ENCODE measurements at places on chromosomes 1 and 21.

DNA sequence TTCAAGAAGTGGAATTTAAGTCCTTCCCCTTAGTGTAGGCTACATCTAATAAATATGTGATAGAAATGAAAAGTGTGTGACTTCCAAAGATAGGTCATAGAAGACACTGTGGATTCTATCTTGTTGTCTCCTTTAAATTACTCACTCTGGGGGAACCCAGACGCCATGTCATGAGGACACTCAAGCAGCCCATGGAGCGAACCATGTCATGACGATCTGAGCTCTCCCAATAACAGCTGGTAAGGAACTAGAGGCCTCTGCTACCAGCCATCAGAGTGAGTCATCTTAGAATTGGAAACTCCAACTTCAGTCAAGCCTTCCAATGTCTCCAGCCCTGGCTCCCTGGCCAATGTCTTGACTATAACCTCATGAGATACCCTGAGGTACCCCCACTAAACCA lies 6.3 kb downstream of the COA7 start:
- DNase-seq: no peak

DNA sequence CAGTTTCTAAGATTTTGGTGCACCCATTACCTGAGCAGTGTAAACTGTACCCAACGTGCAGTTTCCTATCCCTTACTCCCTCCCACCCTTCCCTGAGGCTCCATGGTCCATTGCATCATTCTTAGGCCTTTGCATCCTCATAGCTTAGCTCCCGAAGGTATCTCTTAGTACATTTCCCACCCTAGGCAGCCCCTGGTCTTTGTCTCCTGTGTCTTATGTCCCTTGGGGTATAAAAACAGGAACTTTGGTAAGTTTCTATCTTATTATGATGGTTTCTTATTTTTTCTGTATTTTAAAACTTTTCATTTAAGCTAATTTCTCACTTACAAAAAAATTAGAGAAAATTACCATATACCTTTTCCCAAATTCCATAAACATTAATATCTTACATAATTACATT lies 78.1 kb downstream of the URB2 start:
- DNase-seq: no peak

DNA sequence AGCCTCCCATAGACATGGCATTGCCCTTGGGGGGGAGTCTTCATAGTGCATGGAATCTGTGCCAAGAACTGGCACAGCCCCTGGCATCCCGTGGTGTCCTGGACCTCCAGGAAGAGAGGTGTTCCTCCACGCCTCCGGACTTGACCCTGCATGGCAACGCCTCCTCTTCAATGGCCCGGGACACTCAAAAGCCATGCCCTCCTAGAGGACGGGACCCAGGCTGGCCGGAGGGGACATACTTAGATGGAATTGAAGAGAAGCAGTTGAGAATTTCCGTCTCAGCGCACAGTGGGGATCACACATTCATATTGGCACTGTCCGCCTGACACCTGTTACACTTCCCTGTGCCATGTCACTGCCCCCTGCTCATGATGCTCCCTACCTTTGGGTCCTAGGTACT lies 38.4 kb upstream of the TENT5C start:
- no peak for DNase-seq

GRCh38 chr1:69766431-69767180 lies 198.9 kb downstream of the LRRC7 start:
- no peak for DNase-seq

- DNase-seq: no peak
Observed at GRCh38 chr1:154351363-154352068, 26.2 kb downstream of the ATP8B2 start.

DNA sequence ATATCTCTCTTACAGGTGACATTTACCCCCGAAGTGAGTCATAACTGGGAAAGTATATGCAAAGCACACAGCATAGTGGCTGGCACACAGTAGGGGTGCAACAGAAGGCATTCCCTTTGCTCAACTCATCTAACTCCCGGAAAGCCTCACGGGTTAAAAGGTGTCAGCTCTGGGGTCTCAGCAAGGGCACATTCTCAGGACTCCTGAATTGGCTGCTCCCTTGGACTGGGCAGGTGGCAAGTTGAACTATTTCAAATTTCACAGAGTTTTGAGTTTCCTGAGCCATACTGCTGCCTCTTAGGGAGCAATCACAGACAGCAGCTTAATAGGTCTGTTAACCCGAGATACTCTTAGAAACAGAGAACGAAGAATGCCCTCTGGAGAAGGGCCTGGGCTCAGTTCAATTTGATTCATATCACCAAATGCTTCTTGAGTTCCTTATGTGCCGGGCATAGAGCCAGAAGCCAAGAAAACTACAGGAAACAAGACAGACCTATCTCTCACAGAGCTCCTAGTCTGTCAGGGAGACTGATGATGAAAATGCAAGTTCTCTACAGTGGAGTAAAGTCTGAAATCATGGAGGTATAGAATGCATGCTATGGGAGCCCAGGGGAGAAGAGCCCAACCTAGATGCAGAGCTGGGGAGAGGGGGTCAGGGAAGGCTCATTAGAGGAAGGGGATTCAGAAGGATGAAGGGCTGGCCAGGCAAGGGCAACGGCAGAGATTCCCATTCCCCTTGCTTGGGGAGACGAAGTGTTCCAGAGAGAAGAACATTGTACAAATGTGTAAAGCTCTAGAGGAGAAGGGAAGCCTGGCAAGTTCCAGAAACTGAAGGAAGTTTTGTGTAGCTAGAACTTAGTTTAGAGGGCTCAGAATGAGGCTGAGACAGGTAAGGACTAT lies 143.9 kb upstream of the HMGB4 start:
- no peak for DNase-seq
